ENCODE measurements at places on chromosomes 1 and 21. TPM values are rescaled to one million over a fixed set of nuclear protein-coding genes. Genes with fewer than 3 reads are reported as not detected.

GRCh38 chr1:6090996-6091822 lies 45.5 kb downstream of the KCNAB2 start:
- H3K4me1 ChIP-seq: no peaks in the 10 kb centered on the region
- H3K36me3 ChIP-seq: peaks cover 17% of the 10 kb centered on the region
- H3K27ac ChIP-seq: no peak overlapping the region
- H3K4me3 ChIP-seq: no peak overlapping the region

DNA sequence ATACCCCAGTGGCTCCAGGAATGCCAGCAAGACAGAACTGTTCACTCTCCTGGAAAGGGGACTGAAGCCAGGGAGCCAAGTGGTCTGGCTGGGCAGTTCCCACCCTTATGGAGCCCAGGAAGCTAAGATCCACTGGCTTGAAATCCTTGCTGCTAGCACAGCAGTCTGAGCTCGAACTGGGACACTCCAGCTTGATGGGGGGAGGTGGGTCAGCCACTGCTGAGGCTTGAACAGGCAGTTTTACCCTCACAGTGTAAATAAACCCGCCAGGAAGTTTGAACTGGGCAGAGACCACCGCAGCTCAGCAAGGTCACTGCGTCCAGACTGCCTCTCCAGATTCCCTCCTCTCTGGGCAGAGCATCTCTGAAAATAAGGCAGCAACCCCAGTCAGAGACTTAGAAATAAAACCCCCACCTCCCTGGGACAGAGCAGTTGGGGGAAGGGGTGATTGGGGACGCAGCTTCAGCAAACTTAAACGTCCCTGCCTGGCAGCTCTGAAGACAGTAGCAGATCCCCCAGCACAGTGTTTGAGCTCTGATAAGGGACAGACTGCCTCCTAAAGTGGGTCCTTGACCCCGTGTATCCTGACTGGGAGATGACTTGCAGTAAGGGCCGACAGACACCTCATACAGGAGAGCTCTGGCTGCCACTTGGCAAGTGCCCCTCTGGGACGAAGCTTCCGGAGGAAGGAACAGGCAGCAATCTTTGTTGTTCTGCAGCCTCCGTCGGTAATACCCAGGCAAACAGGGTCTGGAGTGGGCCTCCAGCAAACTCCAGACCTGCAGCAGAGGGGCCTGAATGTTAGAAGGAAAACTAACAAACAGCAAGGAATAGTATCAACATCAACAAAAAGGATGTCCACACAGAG lies 568.4 kb downstream of the PLA2G4A start:
- H3K36me3 ChIP-seq: no peaks in the 10 kb centered on the region
- H3K4me1 ChIP-seq: no peaks in the 10 kb centered on the region
- H3K27ac ChIP-seq: no peak overlapping the region
- H3K27me3 ChIP-seq: peaks cover 2% of the 10 kb centered on the region
- no peak for DNase-seq
- H3K4me3 ChIP-seq: no peak overlapping the region

DNA sequence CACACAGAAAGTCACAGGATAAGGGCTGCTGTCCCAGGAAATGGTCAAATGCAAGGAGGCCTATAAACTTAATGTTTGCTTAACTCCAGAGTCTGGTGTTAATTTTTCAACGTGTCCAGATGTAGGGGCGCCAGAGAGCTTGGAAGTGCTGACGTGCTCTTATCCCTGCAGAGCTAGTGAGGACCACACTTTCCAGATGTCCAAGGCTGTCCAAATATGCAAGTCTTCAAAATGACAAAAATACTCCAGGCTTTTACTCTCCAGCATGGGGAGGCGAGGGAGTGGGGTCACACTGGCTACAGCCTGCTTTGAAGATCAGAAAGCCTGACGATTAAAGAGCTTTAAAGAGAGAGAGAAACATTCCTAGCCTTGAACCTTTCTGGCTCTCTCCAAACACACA lies 57.6 kb downstream of the ABCA4 start:
- H3K27ac ChIP-seq: no peak overlapping the region
- no peaks in the 10 kb centered on the region for H3K27me3 ChIP-seq
- H3K4me3 ChIP-seq: no peak overlapping the region
- H3K36me3 ChIP-seq: no peaks in the 10 kb centered on the region
- no peak for DNase-seq

DNA sequence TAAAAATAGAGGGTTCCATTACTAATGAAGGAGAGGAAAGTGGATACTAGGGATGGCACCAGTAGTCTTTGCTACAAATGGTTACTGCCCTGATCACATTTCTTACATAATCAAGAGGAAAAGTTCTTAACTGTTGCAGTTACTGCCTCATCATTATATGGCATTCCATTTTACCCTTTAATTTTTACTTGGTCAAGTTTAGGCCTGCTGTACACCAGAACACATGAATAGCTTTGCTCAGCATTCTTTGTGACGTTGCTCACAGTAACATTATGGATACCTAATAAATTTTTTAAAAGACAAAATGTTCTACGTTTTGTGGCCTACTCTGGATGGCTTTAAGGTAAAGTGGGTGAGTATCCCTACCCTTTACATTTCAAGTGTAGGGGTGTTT lies 38.6 kb upstream of the CR1L start:
- H3K4me3 ChIP-seq: no peak overlapping the region
- no peaks in the 10 kb centered on the region for H3K27me3 ChIP-seq
- no peaks in the 10 kb centered on the region for H3K4me1 ChIP-seq
- H3K36me3 ChIP-seq: no peaks in the 10 kb centered on the region
- no peak overlapping the region for H3K27ac ChIP-seq

GRCh38 chr1:18792747-18793146 lies 66.7 kb downstream of the TAS1R2 start:
- H3K4me3 ChIP-seq: no peak overlapping the region
- H3K4me1 ChIP-seq: no peaks in the 10 kb centered on the region
- H3K27ac ChIP-seq: no peak overlapping the region
- H3K36me3 ChIP-seq: no peaks in the 10 kb centered on the region

The TMED5 gene
- 44.8 TPM for total RNA-seq

- H3K27me3 ChIP-seq: no peaks in the 10 kb centered on the region
- no peak overlapping the region for H3K4me3 ChIP-seq
- no peak for DNase-seq
Observed at GRCh38 chr1:114559356-114559755, 22.1 kb downstream of the BCAS2 start.

GRCh38 chr1:196091397-196092135 lies 516.7 kb downstream of the KCNT2 start:
- H3K4me1 ChIP-seq: no peaks in the 10 kb centered on the region
- no peaks in the 10 kb centered on the region for H3K36me3 ChIP-seq
- H3K27ac ChIP-seq: no peak overlapping the region
- no peaks in the 10 kb centered on the region for H3K27me3 ChIP-seq
- no peak overlapping the region for H3K4me3 ChIP-seq

The MSH4 gene
- total RNA-seq: 0.43 TPM

- H3K27me3 ChIP-seq: no peaks in the 10 kb centered on the region
- no peak overlapping the region for H3K4me3 ChIP-seq
- no peaks in the 10 kb centered on the region for H3K4me1 ChIP-seq
- H3K36me3 ChIP-seq: no peaks in the 10 kb centered on the region
- DNase-seq: no peak
Observed at GRCh38 chr1:221157026-221157761, 278.0 kb downstream of the HLX start.

GRCh38 chr1:248816042-248816851 lies 9.5 kb downstream of the SH3BP5L start:
- no peaks in the 10 kb centered on the region for H3K27me3 ChIP-seq
- no peak overlapping the region for H3K4me3 ChIP-seq
- no peak for DNase-seq
- peaks cover 18% of the 10 kb centered on the region for H3K36me3 ChIP-seq
- H3K4me1 ChIP-seq: peaks cover 53% of the 10 kb centered on the region

- H3K36me3 ChIP-seq: no peaks in the 10 kb centered on the region
- DNase-seq: peak; percentile 22
- H3K27ac ChIP-seq: no peak overlapping the region
- H3K4me3 ChIP-seq: no peak overlapping the region
- H3K4me1 ChIP-seq: peaks cover 6% of the 10 kb centered on the region
Observed at GRCh38 chr1:46527474-46528296, 23.8 kb downstream of the KNCN start.

The GUCA2B gene
- total RNA-seq: not detected

The C1orf53 gene
- total RNA-seq: not detected

DNA sequence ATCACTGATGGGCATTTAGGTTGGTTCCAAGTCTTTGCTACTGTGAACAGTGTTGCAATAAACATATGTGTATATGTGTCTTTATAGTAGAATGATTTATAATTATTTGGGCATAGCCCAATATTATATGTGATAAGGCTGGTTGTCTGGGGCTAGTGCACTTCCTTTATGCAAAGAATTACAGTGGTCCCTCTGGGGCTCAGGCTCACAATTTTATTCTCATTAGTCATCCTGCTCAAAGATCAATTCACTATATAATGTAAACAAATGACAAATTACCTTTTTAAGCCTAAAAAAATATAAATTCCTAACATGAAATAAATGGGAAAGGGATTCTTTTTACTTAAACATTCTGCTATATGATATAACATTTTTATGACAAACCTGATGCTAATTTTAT lies 5.0 kb downstream of the PLPPR4 start:
- H3K27me3 ChIP-seq: no peaks in the 10 kb centered on the region
- H3K36me3 ChIP-seq: no peaks in the 10 kb centered on the region
- no peak for DNase-seq
- H3K4me3 ChIP-seq: no peak overlapping the region
- no peaks in the 10 kb centered on the region for H3K4me1 ChIP-seq

- H3K27ac ChIP-seq: no peak overlapping the region
- DNase-seq: no peak
- no peaks in the 10 kb centered on the region for H3K36me3 ChIP-seq
- no peak overlapping the region for H3K4me3 ChIP-seq
- H3K27me3 ChIP-seq: no peaks in the 10 kb centered on the region
- peaks cover 7% of the 10 kb centered on the region for H3K4me1 ChIP-seq
Observed at GRCh38 chr1:185681034-185681633, 53.1 kb upstream of the HMCN1 start.

GRCh38 chr1:182781841-182782586 lies 7.6 kb upstream of the NPL start:
- no peaks in the 10 kb centered on the region for H3K27me3 ChIP-seq
- no peaks in the 10 kb centered on the region for H3K36me3 ChIP-seq
- peak; percentile 52 for DNase-seq
- H3K27ac ChIP-seq: no peak overlapping the region
- H3K4me1 ChIP-seq: no peaks in the 10 kb centered on the region

DNA sequence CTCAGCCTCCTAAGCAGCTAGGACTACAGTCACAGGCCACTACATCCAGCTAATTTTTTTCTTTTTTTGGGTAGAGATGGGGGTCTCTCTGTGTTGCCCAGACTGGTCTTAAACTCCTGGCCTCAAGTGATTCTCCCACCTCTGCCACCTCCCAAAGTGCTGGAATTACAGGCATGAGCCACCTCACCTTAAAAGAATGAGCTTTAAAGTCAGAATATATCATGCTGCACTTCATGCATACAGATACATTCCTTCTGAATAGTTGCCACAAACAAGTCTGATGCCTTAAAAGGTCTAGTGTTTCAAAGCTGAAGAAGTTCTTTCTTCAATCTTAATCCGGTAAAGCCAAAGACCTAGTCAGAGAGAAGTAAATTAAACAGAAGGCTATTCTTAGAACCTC lies 23.8 kb upstream of the CPLANE2 start:
- H3K27ac ChIP-seq: no peak overlapping the region
- no peaks in the 10 kb centered on the region for H3K27me3 ChIP-seq
- no peaks in the 10 kb centered on the region for H3K36me3 ChIP-seq
- H3K4me3 ChIP-seq: no peak overlapping the region
- no peaks in the 10 kb centered on the region for H3K4me1 ChIP-seq

DNA sequence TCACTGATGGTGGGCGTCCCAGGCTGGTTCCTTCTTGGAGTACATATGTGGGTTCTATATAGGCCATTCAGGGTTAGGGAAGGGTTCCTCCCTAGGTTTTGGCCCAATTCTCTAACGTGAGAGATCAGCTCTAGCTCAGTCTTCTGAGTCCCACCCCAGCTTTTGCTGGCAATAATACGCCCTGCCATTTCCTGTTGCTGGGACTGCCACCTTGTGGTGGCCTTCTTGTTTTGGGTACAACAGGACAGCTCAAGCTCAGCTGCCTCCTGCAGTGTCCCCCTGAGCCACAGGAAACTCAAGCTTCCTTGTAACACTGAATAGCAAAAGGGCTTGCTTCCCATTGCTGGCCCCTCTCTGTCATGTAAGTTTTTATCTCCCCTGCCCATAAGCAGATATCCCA lies 77.8 kb downstream of the BACH1 start:
- peak; percentile 52 for DNase-seq
- no peaks in the 10 kb centered on the region for H3K27me3 ChIP-seq
- H3K36me3 ChIP-seq: no peaks in the 10 kb centered on the region
- no peak overlapping the region for H3K4me3 ChIP-seq
- peaks cover 7% of the 10 kb centered on the region for H3K4me1 ChIP-seq

The TTLL7 gene
- total RNA-seq: 0.49 TPM

DNA sequence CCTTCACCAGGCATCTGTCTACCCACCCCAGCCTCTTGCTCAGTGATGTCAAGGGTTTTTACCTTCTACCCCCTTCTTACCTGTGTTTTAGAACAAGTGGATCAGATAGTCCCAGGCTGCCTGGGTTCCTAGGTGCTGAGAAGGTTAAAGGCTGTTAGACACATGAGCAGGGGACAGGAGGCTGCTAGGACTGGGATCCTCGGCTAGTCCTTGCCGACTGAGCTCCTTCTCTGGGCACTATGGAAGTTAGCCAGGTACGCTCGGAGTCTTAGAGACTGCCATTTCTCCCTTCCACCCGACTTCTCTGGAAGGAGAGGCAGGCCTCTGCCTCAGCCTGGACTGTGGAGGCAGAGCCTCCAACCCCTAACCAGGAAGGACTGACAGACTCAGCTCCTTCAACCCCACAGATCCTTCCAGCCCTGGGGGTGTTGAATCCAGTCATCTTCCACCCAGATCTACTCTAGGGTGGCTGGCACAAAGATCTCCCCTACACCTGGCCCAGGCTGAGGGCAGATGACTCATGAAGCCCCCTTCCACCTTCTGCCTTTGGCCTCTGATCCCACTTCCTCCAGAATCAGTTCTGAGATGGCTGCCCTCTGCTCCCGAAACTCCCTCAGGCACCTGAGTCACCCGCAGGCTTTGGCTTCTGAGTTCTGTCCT lies at the start of gene DYNLT4:
DYNLT4 (minus strand) TSS at position 648 of the 660 bp plus-strand sequence. CDS start 683 bp downstream, outside the sequence.
- H3K4me1 ChIP-seq: peaks cover 67% of the 10 kb centered on the region
- peaks cover 16% of the 10 kb centered on the region for H3K36me3 ChIP-seq
- H3K27ac ChIP-seq: peak within 1 kb of the TSS; percentile 98
- H3K4me3 ChIP-seq: peak within 1 kb of the TSS; percentile 35

- H3K27me3 ChIP-seq: peaks cover 76% of the 10 kb centered on the region
- H3K36me3 ChIP-seq: no peaks in the 10 kb centered on the region
- no peak overlapping the region for H3K4me3 ChIP-seq
Observed at GRCh38 chr1:3606779-3607702, 4.3 kb downstream of the MEGF6 start.

DNA sequence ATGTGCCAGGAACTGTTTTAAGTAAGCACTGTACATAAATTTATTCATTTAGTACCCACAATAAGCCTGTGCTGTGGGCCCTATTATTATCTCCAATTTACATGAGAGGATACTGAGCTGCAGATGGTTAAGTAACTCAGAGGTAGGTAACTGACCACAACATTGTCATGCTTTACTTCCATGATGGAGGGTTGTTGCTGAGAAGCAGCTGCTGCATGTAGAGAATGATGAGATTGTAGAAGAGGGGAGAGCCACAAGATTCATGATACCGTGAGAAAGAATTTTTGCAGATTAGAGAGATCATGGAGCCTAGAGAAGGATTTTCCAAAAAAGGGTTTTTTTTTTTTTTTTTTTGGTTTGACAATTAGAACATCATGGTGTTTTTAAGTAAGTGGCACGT lies 313.1 kb downstream of the PTBP2 start:
- no peak overlapping the region for H3K27ac ChIP-seq
- H3K4me3 ChIP-seq: no peak overlapping the region
- no peak for DNase-seq
